WTC11 (cell line): ENCODE measurements at places on chromosomes 6 and 20. TPM values are rescaled to one million over a fixed set of nuclear protein-coding genes. Genes with fewer than 3 reads are reported as not detected.

DNA sequence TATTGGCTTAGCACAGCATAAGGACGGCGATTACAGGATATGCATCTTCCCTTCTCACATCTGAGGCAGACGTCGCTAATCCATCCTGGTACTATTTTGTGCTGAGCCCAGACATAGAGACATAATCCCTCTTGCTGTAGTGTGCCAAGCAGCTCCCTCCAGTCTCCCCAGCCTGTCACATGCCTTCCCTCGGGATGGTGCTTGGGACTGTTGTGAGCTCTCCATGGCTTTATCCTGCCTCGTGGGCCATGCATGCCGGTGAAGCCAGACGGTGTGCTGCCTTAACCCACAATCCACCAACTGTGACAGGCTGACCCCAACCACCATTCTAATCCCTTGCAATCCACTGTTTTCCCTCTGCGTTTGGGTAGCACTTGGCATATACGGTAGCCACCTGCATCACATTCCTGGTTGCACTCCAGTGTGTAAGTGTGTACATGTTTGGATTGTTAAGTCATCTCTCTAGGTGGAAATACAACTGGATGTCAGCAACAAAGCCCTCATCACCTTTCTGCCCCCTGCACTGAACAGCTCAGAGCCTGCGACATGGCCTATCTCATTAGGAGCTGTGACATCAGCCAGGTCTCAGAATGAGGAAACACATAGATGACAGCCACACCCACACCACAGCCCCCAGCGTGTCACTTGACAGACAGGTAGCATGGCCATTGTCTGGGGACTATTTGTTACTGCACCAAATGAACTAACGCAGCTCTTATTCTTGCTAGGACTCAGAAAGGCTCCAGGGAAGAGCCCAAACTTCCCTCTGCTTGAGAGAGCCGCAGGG, 374.8 kb upstream of the CDH4 start:
- no peak overlapping the region for H3K27ac ChIP-seq
- DNase-seq: no peak
- no peaks in the 10 kb centered on the region for H3K4me1 ChIP-seq
- no peak overlapping the region for H3K4me3 ChIP-seq
- peaks cover 5% of the 10 kb centered on the region; the same call in 1 of the 2 replicates for H3K36me3 ChIP-seq

DNA sequence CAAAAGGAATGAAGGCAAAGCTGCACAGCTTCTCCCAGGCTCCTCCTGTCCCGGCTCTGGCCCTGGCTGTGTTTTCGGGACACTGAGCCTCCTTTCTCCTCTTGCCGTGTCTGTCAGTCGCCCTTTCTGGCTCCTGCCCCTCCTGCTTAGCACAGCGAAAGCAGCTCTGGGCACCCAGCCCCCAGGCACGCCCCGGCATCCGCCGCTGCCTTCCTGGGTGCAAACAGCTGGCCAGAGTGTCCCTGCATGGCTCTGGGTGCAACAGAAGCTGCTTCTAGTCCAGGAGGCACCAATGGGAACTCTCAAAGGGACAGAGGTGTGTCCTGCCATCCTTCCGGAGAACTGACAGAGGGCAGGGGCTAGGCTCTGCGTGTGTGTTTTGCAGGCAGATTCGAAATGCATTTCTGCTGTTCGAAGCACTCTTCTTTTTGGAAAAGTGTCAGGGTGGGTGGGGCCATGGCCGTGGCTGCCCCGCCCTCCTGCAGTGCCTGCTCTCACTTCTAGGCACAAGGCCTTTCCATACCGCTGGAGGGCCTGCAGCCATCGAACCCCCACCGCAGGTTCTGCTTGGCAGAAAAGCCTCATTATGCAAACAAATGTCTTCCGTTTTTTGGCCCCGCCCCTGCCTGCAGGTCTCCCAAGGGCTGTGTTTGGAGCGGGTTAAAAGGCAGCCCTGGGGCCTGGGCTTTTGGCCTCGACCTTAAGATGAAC, 15.5 kb downstream of the COL9A3 start:
- H3K4me3 ChIP-seq: peak overlapping the region; percentile 41
- H3K4me1 ChIP-seq: peaks cover 19% of the 10 kb centered on the region
- DNase-seq: peak; percentile 71

Gene TRAM2
- total RNA-seq: 13.4 to 14.4 TPM (median 13.5 TPM) in 3 replicates

Gene LST1
- total RNA-seq: 0.34 to 0.66 TPM in 2 of 3 replicates, not detected in the other

- peaks cover 79% of the 10 kb centered on the region for H3K27me3 ChIP-seq
- no peak overlapping the region for H3K27ac ChIP-seq
Observed at GRCh38 chr6:29974901-29975560, 32.7 kb downstream of the HLA-A start.

DNA sequence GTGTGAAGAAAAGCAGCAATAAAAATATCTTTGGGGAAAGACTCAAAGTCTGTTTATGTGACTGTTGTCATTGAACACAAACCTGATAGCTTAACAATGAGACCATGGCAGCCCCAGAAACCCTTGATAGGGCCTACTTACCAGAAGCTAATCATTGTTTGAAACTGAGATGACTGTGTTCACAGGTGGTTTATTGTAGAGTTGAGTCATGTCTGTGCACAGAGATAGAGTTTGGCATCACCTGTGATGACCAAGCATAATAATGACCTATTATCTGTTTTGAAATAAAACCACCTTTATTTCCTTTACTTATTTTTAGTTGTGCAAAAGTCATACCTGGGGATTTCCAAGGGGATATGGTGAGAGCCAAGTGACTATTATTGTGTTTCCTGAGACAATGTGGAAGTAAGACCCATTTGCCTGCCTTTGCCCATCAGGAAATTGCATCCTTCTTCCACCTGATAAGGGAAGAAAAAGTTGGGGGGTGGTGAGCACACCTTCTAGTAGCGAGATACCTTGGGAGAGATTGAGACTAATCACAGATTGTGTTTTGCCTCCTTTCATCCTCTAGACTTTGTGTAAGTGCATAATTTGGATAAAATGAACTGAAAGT, 456.9 kb upstream of the JAG1 start:
- no peaks in the 10 kb centered on the region for H3K36me3 ChIP-seq
- no peak for DNase-seq
- H3K4me1 ChIP-seq: no peaks in the 10 kb centered on the region

- H3K36me3 ChIP-seq: peaks cover 54% of the 10 kb centered on the region
- peak overlapping the region; percentile 9; the same call in 1 of the 2 replicates for H3K27ac ChIP-seq
- H3K4me1 ChIP-seq: peaks cover 25% of the 10 kb centered on the region
- H3K4me3 ChIP-seq: no peak overlapping the region
- DNase-seq: no peak
Observed at GRCh38 chr20:41160686-41161085, 23.3 kb downstream of the PLCG1 start.

Gene RAET1G
- not detected in 3 replicates for total RNA-seq

- peaks cover 12% of the 10 kb centered on the region; the same call in 1 of the 2 replicates for H3K36me3 ChIP-seq
- H3K4me1 ChIP-seq: peaks cover 34% of the 10 kb centered on the region
- peaks cover 7% of the 10 kb centered on the region; the same call in 1 of the 2 replicates for H3K27me3 ChIP-seq
- DNase-seq: no peak
- no peak overlapping the region for H3K4me3 ChIP-seq
- H3K27ac ChIP-seq: no peak overlapping the region
Observed at GRCh38 chr6:137304020-137304780, 85.0 kb upstream of the IFNGR1 start.

- peaks cover 10% of the 10 kb centered on the region for H3K36me3 ChIP-seq
- no peak overlapping the region for H3K4me3 ChIP-seq
- DNase-seq: no peak
- no peak overlapping the region for H3K27ac ChIP-seq
Observed at GRCh38 chr6:85684133-85684808, 41.6 kb upstream of the SYNCRIP start.

GRCh38 chr6:54286141-54286540, 22.1 kb upstream of the TINAG start:
- no peaks in the 10 kb centered on the region for H3K27me3 ChIP-seq
- H3K4me3 ChIP-seq: no peak overlapping the region
- DNase-seq: no peak
- no peak overlapping the region for H3K27ac ChIP-seq

GRCh38 chr20:43191946-43192863, 2.5 kb upstream of the PTPRT start:
- peaks cover 14% of the 10 kb centered on the region for H3K4me1 ChIP-seq
- H3K27ac ChIP-seq: no peak overlapping the region
- H3K4me3 ChIP-seq: peak overlapping the region; percentile 16; the same call in 1 of the 2 replicates
- DNase-seq: peak; percentile 80
- no peaks in the 10 kb centered on the region for H3K36me3 ChIP-seq

DNA sequence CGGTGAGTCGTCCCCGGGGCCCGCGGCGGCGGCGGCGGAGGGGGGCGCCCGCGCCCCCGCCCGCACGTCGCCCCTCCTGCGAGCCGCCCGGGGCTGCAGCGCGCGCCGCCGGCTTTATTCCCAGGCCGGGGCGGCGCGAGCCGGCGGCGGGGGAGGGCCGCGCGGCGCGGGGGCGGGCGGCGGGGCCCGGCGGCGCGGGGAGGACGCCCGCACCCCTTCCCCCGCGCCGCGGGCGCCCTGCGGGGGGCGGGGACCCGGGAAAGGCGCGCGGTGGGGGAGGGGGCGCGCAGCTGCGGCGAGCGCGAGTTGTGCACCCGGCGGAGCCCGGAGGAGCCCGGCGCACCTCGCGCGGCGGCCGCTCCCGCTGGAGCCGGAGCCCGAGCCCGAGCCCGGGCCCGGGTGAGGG, 646 bp downstream of the HMGA1 start:
- no peak for DNase-seq
- peaks cover 40% of the 10 kb centered on the region for H3K36me3 ChIP-seq
- no peaks in the 10 kb centered on the region for H3K27me3 ChIP-seq
- H3K4me3 ChIP-seq: no peak overlapping the region
- H3K27ac ChIP-seq: no peak overlapping the region

DNA sequence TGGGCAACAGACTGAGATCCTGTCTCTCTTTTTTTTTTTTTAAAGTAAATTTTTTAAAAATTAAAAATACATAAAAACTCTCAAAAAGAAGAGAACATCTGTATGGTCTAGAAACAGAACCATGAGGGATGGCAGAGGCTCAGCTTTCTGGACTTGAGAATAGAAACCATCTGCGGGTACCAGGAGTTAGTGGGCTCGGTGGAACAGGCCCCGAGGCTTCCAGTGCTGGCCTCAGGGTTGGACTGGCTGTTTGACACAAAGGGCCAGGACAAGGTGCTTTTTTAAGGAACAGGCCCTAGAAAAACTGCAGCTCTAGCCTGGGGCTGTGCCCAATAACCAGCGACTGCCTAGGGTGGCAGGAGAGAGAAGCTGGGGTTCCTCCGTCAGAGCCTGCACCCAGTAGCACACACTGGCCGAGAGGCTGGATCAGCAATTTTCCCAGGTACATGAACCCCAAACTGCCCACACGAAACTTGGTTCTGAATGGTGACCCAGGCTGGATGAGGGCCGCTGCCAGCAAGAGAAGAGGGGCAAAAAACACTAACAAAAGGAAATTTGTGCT, 131.0 kb upstream of the OLIG3 start:
- no peaks in the 10 kb centered on the region; the same call in 1 of the 2 replicates for H3K27me3 ChIP-seq
- H3K27ac ChIP-seq: no peak overlapping the region
- no peak for DNase-seq
- no peaks in the 10 kb centered on the region for H3K4me1 ChIP-seq

DNA sequence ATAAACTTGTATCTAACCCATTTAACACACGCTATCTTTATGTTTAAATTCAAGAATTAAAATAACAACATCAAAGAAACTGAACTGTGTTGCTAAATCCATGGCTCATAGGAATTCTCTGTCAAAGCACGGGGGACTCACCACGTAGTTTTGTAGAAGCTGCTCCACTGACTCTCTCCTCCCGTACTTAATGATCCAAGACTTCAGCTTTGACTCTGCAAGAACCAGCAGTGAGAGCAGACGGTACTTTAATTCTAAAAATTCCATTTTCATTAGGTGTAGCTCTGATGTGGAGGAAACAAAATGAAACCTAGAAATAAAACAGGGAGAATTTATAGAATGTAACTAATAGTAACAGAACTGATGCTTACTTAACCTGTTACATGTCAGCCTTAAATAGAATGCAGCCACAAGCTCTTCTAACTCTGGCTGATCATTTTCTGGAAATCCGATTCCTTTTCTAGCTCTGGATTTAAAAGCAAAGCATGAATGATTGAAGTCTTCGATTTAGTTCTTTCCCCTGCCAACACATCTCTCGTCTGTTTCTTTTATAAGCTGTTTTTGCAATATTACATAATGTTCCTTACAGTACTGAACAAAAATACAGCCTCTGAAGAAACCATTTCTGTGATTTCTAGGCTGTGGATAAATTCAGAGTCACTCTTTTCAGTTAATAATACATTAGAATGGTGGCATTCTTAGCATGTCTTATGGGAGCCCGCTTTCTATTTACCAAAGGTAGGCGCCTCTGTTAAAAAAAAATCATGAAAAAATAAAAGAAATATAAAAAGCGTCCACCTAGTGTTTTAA, 165.5 kb downstream of the SYNE1 start:
- no peak for DNase-seq
- no peak overlapping the region for H3K27ac ChIP-seq
- H3K4me1 ChIP-seq: no peaks in the 10 kb centered on the region
- no peak overlapping the region for H3K4me3 ChIP-seq
